ENCODE measurements at places on chromosomes 5 and 9.

GRCh38 chr5:144011388-144011787, 159.1 kb downstream of the YIPF5 start:
- no peak for DNase-seq

DNA sequence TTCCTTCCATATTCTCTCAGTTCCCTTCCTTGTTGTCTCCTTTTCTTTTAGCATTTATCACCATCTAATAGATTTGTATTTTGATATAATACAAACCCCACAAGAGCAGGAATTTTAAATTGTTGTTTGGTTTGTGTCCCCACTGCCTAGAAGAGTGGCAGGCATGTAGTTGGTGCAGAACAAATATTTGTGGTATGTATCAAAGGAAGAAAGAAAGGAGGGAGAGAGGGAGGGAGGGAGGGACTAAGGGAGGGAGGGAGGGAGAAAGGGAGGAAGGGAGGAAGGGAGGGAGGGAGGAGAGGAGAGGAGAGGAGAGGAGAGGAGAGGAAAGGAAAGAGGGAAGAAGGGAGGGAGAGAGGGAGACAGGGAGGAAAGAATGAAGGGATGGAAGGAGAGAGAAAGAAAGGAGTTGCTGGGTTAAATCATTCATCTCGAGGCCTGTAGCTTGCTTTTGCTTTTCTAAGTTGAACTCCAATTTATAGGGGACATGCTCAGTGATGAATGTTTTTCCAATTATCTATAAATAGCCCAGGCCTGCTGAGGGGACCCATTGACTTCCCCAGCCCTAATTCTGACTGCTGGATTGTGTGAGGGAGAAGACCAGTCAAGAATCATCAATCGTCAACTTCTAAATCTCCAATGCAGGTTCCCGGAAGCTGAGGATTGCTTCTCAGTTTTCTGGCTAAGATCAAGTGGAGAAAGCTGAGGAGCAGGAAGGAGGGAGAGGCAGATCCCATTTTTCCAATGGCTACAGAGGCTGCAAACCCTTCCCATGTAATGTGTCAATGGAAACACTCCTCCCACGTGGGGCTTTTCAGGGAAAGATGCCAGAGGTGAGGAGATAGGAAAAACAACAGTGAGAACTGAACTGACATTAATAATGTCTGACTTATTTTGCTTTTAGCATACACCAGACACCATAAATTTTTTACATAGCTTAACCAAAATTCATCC, 320.7 kb downstream of the ASTN2 start:
- no peak for DNase-seq

GRCh38 chr9:27460226-27461023, 63.7 kb upstream of the IFNK start:
- no peak for DNase-seq

DNA sequence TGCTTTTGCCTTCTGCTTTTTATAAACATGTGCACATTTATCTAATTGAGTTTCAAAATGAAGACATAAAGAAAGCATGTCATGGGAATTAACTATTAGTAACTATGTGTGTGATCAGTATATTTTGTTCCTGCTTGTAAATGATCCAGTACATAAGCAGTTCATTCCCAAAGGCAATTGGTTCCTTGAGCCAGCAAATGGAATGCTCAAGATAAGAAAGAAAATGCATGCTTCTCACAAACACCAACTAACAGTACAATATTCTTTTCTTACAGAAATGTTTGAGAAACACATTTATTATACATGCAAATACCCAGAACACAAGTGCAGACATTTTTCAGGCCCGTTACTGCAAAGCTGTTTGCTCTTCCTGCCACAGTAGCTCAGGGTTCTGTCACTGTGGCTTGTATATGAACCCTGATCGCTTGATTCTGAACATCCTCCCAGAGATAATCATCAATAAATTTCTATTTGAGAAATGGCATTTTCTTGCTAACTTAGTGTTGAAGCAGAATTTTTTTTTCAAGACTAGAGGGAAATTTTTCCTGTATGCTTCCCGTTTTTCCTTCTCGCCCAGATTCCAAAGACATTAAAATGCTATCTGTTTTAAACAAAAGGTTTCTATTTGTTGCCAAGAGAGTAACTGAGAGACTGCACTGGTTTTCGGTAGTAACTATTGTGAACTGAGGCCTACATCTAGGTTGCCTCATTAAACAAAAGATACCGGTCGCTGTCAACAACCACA, 1.9 kb downstream of the GNAQ start:
- no peak for DNase-seq

DNA sequence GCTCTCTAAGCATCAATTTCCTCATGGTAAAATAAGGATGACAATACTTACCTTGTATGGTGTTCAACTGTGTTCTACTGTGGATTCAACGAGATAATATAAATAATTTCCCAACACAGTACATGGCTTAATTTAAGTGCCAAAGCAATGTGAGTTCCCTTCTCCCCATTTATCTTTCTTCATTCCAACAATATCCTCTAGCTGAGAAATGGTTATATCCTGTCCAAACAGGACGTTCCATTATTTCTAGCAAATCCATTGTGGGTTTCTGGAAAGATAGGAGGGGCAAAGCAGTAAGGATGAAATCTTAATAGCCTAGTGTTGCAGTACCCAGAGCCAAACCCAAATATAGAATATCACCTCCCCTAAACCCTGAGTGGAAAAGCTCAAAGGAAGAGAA, 22.0 kb downstream of the ABCA1 start:
- no peak for DNase-seq

- DNase-seq: no peak
Observed at GRCh38 chr5:169201597-169201996, 99.3 kb downstream of the SLIT3 start.

DNA sequence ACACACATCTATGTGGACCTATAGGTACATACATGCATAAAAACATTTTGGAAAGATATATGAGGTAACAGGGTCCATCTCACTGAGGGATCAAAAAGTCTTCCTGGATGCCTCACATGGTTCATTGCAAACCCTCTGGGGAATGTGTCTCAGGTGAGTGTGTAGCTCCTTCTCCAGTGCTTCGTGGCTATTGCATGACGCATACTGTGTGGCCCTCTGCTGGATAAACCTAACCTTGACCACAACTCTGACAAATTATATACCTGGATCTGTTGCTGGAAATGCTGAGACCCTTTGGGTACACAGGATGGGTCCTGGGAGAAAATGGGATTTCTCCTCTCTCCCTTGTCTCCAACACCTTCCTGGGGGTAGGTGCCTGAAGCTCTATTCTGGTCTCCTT, 91.9 kb downstream of the JAKMIP2 start:
- DNase-seq: no peak

GRCh38 chr5:1975898-1976765, 93.4 kb upstream of the IRX4 start:
- DNase-seq: no peak

DNA sequence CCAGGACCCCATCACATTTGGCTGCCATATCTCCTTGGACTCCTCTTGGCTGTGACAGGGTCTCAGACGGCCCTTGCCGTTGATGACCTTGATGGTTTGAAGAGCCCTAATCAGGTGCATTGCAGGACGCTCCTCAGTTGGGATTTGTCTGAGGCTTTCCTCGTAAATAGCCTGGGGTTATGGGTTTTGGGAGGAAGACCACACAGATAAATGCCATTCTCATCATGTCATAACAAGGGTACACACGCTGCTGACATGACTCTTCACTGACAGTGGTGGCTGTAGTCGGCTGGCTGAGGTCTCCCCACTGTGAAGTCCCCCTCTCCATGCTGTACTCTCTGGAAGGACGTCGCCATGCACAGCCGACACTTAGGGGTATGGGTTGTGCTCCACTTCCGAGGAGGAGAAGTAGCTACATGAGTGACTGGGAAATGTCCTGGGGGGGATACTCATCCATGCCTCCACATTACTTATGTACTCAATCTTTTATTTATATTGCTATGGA, 42.9 kb upstream of the SPTLC1 start:
- DNase-seq: no peak
